Endodermal cell (in vitro differentiated cells): ENCODE measurements at places on chromosomes 6 and 20.

DNA sequence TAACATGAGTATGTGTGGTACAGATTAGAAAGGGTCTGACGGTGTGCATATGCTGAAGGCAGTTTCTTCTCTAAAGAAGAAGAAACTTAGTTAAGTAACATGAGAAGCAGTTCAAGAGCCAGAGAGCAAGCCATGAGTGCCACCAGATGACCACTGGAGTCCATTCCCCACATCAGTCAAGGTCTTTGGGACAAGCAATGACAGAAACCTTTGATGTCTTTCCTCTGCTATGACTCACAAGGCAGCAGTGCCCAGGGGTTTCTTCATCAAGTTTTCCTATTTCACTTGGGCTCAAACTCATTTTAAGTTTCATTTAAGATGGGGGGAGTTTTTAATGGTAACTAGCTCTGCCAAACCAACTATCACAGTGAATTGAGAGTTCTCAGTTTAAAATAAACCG, 303.8 kb upstream of the TBX18 start:
- no peak for DNase-seq

DNA sequence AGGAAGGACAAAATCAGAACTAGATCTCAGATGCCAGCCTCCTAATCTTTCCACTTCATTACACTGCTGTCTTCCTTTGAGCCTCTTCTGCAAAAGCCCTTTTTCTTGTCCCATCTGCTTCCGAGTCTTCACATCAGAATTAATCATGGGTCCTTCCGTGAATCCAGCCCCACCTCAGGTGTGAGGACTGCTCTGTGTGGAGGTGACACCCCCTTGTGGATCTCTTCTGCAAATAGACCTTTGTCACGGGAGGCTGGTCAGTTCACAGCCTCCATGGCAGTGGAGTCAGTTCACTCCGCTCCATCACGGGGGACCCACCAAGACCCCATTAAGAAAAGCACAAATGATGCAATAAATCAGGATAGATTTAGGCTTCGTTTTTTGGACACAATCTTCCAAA, 171.1 kb downstream of the ADAT2 start:
- DNase-seq: peak; percentile 70

- peak; percentile 65 for DNase-seq
These were observed 1.9 kb upstream of the SERINC3 start for GRCh38 chr20:44523746-44524145.

DNA sequence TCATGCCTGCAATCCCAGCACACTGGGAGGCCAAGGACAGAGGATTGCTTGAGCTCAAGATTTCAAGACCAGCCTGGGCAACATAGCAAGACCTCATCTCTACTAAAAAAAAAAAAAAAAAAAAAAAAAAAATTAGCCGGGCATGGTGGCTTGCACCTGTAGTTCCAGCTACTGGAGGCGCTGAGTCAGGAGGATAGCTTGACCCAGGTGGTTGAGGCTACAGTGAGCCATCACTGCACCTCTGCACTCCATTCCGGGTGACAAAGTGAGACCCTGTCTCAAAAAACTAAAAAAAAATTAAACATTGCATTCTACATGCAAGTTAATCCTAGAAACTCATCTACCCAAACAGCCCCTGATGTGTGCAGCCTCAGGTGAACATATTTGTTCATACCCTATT, 7.3 kb upstream of the TRAM2 start:
- DNase-seq: peak; percentile 18
